Lung (tissue), 17 donors: ENCODE measurements at places on chromosomes 11 and 22. TPM values are rescaled to one million over a fixed set of nuclear protein-coding genes. Genes with fewer than 3 reads are reported as not detected.

The SHANK3 gene
- 15.5 TPM for polyA plus RNA-seq

The HBE1 gene
- not detected for polyA plus RNA-seq

DNA sequence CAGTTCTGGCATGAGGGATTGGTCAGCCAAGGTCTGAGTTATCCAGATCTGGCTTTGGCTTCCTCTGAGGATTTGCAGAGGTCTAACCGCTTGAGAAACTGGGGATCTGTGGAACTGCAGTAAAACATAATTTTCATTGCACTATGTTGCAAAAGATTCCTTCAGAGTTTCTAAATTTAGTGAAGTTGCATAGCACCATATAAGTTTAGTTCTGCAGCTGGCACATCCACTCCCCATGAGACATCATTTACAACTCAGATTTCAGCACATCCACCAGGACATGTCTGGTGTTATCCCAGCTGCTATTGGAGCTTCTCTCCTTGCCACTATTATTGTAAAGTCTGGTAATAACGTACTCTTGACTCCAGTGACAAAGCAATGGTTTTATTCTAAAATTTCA lies 181.5 kb downstream of the CWF19L2 start:
- no peak for DNase-seq

The SIRT3 gene
- polyA plus RNA-seq = 14.6 TPM

DNA sequence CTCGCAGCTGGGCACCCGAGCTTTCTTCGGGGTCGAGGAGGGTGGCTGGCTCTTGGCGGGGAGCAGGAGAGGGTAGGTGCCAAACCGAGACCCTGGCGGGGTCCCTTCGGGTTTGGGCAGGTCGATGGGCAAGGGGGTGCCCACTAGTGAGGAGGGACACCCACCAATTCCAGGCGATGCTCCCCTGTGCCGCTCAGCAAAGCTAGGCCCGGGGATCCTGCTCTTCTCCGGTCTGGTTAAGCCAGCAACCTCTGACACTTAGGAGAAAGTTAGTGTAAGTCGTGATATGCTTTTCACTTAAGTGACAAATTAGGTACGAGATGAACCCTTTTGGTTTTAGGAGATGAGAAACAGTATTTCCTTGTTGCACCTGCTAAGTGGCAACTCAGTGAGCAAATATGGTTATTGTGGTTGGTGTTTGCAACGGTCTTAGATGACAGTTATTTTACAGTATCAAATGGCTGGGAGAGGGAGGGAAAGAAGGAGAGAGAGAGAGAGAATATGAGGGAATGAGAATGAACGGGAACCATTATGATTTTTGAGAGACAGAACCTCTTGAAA lies 565 bp downstream of the NUCB2 start:
- peak; percentile 60 for DNase-seq

The TRIM29 gene
- polyA plus RNA-seq = 20.7 TPM

The RASGRP2 gene
- polyA plus RNA-seq = 46.4 TPM

The INS gene
- 1.2 TPM for polyA plus RNA-seq

- DNase-seq = no peak
These were observed 619.1 kb downstream of the METTL15 start for GRCh38 chr11:28727254-28727653.

DNA sequence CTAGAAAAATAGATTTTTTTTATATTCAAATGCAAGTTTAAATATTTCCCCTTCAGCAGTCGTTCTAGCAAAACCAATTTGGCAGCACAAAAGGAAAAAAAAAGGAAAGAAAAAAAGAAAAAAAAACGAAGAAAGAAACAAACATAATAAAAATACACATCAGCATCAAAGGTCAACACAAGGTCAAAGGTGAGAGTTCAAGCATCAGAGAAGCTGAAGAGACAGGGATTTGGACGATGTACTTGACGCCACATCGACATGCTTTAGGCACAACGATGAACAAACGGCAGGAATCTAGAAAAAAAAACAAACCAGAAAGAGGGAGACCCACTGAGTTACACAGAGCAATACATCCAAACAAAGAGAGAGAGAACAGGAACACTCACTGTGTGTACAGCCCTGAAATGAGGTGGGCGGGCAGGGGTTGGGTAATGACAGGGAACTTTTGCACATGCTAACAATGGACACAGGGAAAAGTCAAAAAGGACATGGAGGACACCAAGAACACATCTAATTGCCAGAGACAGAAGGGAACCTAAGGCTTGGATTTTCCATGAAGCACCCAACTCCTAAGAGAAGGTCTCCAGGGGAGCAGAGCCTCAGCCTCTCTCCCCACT lies 19.8 kb upstream of the RAPSN start:
- DNase-seq = peak; percentile 36

DNA sequence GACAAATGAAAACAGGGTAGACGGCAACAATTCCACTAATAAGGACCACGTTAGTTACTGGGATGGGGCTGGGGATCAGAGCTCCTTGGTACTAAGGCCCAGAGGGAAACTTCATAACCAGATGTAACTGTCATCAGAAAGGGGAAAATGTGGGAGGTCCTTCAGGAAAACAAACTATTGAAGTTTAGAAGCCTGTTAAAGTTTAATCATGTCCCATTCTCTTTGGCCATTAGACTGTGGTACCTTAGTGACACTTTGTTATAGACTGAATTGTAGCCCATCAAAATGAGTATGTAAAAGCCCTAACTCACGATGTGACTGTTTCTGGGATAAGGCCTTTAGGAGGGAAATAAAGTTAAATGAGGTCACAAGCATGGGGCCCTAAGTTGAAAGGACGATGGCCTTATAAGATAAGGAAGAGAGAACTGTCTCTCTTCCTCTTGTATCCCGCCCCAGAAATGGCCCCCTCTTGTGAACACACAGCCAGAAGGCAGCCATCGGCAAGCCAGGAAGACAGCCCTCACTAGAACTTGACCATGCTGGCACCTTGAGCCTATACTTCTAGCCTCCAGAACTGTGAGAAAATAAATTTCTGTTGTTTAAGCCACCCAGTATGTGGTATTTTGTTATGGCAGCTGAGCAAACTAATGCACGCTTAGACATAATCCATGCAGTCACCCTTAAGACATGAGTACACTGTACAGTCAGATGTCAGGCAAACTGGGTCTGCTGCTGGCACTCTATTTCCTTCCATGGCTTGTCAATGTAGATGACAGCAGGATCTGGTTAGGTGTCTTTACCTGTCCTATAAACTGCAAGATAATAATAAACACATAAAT lies 26.9 kb upstream of the USP47 start:
- no peak for DNase-seq

The KDM4E gene
- polyA plus RNA-seq = not detected

The ACR gene
- polyA plus RNA-seq = 0.44 TPM

GRCh38 chr22:46596032-46596441 lies 24.1 kb upstream of the GRAMD4 start:
- no peak for DNase-seq

DNA sequence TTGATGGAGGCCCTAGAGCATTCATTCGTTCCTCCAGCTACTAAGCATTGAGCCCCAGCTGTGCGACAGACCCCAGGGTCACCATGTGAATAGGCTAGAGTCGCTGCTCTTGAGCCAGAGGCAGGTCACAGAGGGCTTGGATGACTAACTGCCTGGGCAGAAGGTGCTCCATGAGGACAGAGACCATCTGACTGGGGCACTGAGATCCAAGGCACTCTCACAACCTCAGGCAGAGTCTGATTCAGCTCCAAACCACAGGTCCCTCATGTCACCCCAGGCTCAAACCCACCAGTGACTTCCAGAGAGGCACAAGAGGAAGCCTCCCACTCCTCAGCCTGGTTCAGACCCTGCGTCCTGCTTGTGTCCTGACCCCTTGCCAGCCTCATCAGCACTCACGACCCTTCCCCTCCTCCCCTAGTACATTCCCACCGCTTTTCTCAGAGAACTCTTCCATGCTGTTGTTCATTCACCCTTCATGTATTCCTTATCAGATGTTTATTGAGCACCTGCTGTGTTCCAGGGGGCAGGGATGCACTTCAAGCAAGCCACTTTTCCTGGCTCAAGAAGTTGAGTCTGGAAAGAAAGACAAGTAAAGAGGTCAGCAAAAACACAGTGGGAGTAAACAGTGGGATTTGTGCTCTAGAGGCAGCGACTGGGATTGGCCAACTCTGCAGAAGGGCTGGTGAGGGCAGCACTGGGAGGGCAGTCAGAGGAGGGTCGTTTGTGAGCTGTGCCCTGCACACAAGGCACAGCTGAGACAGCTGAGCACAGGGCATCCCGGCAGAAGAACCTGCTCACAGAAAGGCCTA lies 9.3 kb downstream of the OAF start:
- no peak for DNase-seq

The PDE2A gene
- 8.7 TPM for polyA plus RNA-seq

The MAML2 gene
- 3.8 TPM for polyA plus RNA-seq

DNA sequence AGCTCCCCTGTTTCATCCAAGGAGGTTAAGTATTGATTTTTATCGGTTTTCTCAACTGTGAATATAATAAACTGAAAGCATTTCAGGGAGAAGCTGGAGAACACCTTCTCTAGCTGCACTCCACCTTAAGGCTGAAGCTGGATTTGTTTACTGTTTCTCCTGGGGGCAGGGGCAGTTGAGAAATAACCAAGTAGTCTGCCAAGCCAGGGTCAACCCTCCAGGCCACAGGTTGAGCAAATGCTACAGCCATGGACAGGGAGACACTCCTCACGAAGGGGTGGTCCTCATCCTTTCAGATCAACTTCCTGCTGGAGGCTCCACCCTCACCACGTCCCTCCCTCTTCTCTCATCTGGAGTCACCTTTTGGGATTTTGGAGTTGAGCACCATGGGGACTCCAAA lies at the start of gene TTC36:
Gene TTC36 (plus strand): TSS at position 366 of the 400 bp plus-strand sequence. CDS start 21 bp downstream, at position 387.
- DNase-seq = no peak

GRCh38 chr22:22754961-22755777 lies 110.8 kb downstream of the GGTLC2 start:
- no peak for DNase-seq
